ENCODE measurements at places on chromosomes 12 and 14.
A peak's percentile ranks its signal among the peaks of the same experiment; 100 is the strongest.

GRCh38 chr14:92460916-92461579 is 52.5 kb upstream of the RIN3 start:
- DNase-seq = no peak

GRCh38 chr14:100695423-100695738 is 31.3 kb upstream of the DLK1 start:
- DNase-seq = no peak

GRCh38 chr12:62519043-62519442 is 52.4 kb downstream of the MON2 start:
- no peak for DNase-seq

DNA sequence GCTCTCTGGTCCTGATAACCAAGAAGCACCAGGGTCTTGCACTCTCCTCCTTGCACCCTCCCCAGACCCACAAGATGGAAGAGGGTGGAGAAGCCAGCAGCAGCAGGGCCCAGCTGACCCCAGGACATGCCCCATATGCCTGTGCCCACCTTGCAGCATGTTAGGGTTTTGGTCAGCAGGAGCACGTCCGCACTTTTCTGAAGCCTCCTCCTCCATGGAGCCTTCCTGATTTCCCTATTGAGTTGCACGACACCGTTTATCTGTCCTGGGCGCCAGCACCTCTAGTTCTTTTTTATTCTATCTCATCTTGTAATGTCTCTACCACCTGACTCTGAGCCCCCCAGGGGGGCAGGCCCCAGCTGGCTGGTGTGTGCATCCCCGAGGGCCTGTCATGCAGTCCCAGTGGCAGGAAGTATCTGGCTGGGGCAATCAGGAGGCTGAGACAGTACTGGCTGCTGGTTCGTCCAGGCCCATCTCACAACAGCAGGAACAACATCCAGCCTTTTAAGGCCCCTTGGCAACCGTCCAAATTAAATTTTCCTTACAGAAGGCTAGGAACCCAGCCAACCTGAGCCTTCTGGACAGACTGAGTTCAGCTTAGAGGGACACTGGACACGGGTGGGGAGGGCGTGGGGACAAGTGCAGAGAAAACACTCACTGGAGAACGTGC is 39.6 kb downstream of the CCDC85C start:
- no peak for DNase-seq

- DNase-seq = no peak
These were observed 1.7 kb downstream of the LARP4 start for GRCh38 chr12:50402264-50403000.

GRCh38 chr14:36585100-36585499 is 2.7 kb upstream of the NKX2-8 start:
- no peak for DNase-seq

- no peak for DNase-seq
These were observed 259.6 kb downstream of the FLRT2 start for GRCh38 chr14:85789506-85789905.

GRCh38 chr14:93655078-93655750 is 133.1 kb downstream of the PRIMA1 start:
- DNase-seq = peak; percentile 37

DNA sequence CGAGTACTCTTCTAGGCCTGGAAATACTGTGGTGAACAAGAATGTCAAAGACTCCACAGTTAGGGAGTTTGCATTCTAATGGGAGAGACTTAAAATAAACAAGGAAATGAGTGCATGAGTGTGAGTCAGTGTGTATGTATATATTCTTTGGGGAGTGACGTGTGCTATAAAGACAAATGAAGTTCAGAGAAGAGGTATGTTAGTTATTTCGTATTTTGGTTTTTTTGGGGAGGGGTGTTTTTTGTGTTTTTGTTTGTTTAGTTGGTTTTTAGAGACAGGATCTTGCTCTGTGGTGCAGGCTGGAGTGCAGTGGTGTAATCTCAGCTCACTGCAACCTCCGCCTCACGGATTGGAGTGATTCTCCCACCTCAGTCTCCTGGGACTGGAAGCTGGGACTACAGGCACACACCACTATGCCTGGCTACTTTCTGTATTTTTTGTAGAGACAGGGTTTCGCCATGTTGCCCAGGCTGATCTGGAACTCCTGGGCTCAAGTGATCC is 74.3 kb downstream of the SRGAP1 start:
- peak; percentile 84 for DNase-seq

DNA sequence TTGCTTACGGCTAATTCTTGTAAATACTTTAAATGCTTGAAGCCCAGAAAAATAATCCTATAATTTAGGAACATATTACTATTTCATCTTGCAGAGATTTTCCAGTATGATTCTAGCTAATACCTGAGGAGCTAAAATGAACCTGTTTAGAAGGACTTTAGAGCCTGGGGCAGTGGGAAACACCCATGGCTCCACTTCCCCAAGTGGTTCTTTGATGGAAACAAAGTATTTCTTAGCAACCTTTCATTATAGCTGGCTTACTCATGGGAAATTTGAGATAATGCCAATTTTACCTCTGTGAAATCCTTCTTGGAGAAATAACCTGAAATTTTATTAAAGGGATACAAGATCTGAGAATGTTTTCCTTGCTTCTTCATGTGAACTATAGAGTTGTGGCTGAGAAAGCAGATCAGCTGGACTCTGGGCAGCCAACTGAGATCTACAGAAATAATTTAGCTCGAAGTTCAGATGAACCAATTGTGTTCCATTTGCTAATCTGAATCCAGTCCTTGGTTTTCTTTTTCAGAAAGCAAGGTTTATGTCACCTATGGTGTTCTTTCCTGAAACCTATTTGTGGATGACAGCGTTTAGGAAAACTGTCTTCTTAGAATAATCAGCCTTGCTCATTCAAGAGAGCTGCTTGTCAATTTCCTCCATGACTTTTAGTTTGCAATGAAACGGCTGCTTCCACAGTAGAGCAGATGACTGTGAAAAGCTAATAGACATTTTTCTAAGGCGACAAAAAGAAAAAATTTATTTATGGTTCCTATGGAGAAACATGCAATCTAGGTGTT is 141.8 kb upstream of the CPM start:
- DNase-seq = no peak

GRCh38 chr12:76706101-76706500 is 57.8 kb upstream of the ZDHHC17 start:
- no peak for DNase-seq

DNA sequence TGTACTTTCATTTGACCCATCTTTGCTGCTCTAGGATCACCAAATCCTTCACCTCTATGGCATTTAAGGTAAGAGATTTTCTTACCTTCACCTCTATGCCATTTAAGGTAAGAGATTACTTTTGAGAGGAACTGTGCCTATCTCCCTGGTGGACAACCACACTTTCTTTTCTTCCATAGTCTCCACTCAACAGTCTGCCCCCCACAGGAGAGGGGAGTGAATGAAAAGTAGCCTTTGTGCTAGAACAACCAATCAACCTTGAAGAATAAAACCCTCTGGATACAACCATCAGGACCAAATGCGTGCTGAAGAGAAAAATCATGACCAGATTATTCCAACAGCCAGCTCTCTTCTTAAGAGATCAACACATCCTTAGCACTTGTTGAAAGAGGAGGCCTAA is 258.6 kb upstream of the TMPO start:
- DNase-seq = no peak
